ENCODE measurements at places on chromosomes 11 and 22. TPM values are rescaled to one million over a fixed set of nuclear protein-coding genes. Genes with fewer than 3 reads are reported as not detected.

The LDHA gene
- total RNA-seq, result 2,912 TPM

DNA sequence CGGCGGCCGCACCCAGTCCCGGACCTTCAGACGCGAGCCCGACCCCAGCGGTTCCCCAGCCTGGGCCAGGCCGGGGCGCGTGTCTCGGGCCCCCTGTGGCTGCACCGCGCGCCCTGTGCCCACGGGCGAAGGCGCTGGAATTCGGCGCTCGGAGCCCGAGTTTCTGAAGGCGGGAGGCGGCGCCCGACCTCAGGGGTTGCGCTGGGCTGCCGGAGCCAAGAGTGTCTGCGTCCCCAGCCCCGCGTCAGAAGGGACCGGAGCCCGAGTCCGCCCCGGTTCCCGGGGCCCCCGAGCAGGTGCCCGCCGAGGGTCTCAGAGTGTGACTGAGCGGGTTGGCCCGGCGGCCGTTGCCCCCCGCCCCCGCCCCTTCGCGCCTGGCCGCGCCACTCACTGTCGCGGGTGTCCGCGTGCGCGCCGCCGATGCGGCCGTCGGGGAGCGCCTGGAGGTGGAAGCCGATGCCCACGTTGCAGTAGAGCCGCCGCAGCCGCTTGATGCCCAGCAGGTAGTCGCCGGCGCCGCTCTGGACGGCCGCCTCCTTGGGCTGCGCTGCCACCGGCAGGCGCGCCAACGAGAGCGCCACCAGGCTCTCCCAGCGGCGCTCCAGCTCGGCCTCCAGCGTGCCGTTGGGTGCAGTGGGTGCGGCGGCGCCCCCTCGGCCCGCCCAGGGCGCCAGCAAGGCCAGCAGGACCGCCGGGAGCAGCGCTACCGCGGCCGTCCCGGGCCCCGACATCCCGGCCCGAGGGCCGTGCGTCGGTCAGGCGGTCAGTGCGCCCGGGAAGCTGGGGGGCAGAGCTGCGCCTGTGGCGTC is 583 bp downstream of the FGF4 start:
- no peak overlapping the region for H3K4me3 ChIP-seq
- H3K27me3 ChIP-seq, result peaks cover 61% of the 10 kb centered on the region
- H3K4me1 ChIP-seq, result no peaks in the 10 kb centered on the region
- H3K36me3 ChIP-seq, result no peaks in the 10 kb centered on the region

DNA sequence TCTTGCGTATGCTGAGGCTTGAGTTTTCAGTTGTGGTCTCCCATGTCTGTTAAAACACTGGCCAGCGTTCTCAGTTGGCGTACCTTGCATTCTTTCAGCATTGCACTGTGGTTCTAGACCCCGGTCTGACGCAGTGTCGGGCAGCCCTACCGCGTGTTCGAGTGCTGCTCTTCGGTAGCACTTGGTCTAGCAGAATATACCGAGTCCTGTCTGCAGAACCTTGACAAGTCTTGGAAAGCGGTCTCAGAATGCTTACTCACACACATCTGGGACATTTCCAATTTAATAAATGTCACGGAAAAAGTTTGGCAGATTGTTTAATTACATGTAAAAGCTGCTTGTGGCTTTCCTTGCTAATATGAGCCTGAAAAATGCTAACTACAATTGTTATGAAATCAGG is 32.6 kb downstream of the PPFIA1 start:
- no peaks in the 10 kb centered on the region for H3K36me3 ChIP-seq
- H3K27ac ChIP-seq, result peak overlapping the region; percentile 66
- H3K4me3 ChIP-seq, result peak overlapping the region; percentile 18
- H3K27me3 ChIP-seq, result no peaks in the 10 kb centered on the region

- no peak overlapping the region for H3K4me3 ChIP-seq
- DNase-seq, result no peak
- H3K27me3 ChIP-seq, result no peaks in the 10 kb centered on the region
- no peaks in the 10 kb centered on the region for H3K36me3 ChIP-seq
Measured at GRCh38 chr22:25497716-25498115, 66.8 kb upstream of the GRK3 start.

GRCh38 chr11:19018901-19019300 is 41.6 kb downstream of the MRGPRX2 start:
- no peak overlapping the region for H3K27ac ChIP-seq
- no peak for DNase-seq
- H3K36me3 ChIP-seq, result no peaks in the 10 kb centered on the region
- H3K4me3 ChIP-seq, result no peak overlapping the region
